ENCODE measurements at places on chromosomes 3 and 15.

DNA sequence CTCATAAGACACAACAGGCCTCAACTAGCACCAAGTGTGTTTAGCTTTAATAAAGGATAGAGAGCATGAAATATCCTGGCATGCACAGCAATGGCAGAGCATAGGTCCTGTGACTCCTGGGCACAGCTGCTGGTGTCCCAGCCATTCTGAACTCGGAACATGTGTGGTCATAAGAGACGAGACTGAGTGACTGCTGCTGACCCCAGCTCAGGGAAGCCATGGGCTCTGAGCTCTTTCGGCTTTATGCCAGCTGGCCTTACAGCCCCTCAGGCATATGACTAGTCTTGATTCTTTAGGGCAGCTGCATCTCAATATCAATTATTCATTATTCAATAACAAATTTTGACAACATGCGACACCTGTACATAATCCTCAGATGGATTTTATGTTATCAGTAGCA, 62.4 kb upstream of the TOPAZ1 start:
- DNase-seq: no peak

GRCh38 chr15:98901434-98902072, 106.0 kb downstream of the PGPEP1L start:
- DNase-seq: no peak

- no peak for DNase-seq
These were observed 29.5 kb downstream of the TBC1D2B start for GRCh38 chr15:78047761-78048627.

- DNase-seq: no peak
These were observed 32.7 kb downstream of the HDC start for GRCh38 chr15:50232791-50233190.

DNA sequence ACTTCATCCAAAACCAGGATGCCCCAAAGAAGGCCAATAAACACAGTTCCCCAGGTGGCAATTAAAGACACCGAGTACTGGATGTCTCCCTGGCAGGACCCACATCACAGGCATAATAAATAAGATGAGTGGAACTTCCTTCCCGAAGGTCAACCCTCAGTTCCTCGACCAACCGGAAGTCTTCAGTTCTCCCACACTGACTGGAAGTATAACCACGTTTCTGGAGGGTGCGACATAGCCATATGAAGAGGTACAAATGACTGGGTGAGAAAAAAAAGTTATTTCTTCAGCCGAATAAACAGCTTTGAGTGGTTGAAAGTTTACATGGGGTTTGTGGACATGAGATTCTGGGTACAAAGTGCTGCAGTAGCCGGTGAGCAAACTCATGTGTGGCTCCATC, 34.6 kb upstream of the MUC13 start:
- no peak for DNase-seq

GRCh38 chr3:99962703-99963102, 145.0 kb downstream of the CMSS1 start:
- no peak for DNase-seq

DNA sequence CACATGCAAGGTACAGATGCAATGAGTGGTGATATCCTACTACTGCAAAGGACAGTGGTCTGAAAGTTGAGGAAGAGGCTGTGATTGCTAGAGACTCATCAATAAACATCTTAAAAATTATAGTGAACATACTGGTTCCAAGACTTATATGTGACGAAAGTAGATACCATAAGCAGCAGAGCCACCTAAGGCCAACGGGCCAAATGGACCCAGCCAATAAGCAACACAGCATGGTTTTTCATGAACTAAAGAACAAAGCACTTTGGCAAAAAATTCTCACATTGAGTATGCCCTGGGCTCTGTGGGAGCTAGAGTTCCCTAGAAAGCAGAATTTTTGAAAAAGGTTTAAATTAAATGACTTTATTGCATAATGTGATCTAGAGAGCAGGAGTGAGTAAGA, 272.1 kb downstream of the SI start:
- DNase-seq: no peak

GRCh38 chr3:17967111-17967510, 224.7 kb upstream of the TBC1D5 start:
- no peak for DNase-seq

GRCh38 chr15:35886765-35887164, 340.8 kb upstream of the DPH6 start:
- no peak for DNase-seq

GRCh38 chr3:62178739-62179600, 194.4 kb downstream of the FEZF2 start:
- peak; percentile 81 for DNase-seq

DNA sequence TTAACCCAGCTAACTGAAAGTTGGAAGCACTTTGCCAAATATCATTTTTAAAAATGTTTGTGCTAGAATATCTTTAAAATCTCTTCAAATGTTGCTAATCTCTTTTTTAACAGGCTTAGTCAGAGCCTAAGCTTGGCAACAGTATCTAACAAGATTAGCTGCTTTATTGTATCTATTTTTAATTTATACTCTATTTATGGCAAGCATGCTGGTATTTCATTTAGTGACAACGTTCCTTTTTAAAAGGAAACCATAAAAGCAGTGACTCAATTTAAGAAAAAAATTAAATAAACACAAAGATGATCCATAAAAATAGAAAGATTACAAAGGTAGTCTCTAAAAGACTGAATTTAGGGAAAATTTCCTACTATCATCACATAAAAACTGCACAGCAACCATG, 40.5 kb downstream of the SLC12A6 start:
- DNase-seq: no peak

GRCh38 chr3:35946121-35946853, 307.0 kb downstream of the ARPP21 start:
- no peak for DNase-seq

DNA sequence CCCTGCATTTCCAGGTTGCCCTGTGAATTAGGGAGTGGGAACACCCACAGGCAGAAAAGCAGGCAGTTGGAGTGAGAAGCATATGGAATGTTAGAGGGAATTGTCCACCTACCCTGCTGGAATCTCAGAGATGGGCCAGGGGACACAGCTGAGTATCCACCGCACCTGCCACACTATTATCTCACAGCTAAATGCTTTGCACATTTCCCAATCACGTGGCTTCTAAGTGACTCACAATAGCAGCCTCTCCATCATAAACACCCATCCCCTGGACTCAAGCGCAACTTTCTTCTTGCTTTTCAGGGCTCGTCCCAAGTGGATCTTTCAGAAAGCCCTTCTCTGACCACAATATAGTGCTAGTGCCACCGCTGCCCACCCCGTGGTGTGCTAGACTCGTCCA, 389.0 kb upstream of the LMCD1 start:
- no peak for DNase-seq

GRCh38 chr15:54017959-54018358, 39.7 kb downstream of the UNC13C start:
- DNase-seq: no peak

DNA sequence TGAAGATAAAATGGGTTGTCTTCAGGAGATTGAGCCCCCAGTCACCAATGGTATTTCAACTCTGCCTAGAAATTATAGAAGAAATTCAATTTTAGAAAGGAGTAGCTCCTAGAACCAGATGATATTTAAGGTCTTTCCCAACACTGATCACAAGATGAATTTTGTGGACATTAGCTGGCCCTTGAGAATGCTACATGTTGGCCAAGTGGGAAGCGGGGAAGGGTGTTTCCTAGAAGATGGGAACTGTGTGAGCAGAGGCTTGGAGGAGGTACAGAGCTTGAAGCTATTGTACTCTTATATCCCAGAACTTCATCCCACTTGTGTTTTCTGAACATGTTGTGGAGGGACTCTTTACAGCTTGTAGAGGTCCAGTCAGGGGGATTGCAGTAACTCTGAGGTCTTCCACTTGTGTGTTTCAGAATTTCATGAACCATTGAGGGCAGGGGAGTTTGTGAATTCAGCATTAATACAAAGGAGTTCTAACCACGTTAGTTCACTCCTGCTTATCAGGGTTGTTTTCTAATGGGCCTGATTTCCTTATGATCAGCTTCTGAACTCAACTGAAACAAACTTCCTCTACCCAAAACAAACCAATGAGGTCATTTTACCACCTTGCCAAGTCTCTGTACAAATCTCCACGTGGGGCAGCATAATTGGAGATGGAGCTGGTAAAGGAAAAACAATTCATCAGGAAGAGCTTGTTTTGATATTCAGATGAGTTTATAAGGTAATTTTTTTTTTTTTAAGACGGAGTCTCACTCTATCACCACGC, 152.6 kb upstream of the TPM1 start:
- no peak for DNase-seq

DNA sequence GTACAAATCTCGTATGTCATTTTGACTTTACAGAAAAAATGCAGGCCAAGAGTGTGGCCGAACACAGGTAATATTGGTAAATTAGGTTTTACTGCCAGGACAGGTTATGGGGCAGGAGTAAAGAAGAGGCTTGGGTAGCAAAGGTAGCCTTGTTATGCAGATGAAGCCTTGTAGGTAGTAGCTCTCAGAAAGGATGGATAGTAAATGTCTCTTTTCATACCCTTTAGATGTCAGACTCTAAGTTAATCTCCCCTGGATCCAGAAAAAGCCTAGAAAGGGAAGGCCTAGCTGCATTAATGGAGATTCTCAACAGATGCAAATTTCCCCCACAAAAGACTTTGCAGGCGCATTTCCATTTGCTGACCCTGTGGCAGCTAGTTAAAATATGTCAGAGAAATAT, 1445.1 kb upstream of the CADM2 start:
- no peak for DNase-seq

All from thyroid gland (tissue), 4 donors.